GM13977 (cell line): ENCODE measurements at places on chromosomes 2 and 18.

GRCh38 chr2:225994748-225995405, 595.4 kb downstream of the NYAP2 start:
- no peak for DNase-seq

- DNase-seq: peak; percentile 43
Observed at GRCh38 chr2:202965810-202966460, 48.7 kb upstream of the NBEAL1 start.

DNA sequence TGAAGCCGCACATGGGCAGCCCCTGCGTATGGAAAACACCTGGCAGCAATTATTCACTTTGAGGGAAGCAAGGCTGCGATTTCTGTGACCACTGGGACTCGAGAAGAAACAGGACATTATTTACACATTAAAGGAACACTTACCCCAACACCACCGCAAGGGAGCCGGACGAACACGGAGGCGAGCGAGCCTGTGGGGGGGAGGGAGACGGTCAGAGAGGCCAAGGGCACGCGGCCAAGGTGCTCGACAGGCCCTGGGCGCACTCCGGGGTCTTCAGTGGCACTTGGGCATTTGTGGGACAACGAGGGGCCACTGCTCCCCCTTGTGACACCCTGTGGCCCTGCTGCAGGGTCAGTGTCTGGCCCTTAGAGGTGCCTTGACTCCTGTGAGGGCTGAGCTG, 247.0 kb downstream of the TWIST2 start:
- no peak for DNase-seq

GRCh38 chr2:166612214-166612613, 118.2 kb upstream of the SCN7A start:
- DNase-seq: no peak

DNA sequence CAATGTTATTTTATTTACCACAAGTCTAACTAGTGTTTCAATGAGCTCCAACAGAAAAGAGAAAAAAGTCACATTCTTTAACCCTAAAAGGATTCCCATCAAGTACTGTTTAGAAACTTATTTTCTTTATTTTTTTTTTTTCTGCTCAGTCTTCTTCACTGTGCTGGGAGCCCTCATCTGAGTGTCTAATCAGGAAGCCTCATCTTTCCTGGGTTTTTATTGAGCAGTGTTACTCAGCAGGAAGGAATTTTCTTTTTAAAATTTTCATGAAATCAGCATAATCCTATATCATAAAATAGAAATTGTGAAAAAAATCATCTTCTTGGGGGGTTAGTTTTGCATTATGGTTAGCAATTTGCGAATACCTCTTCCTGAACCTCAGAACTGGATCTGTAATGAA, 453.8 kb downstream of the CDH2 start:
- DNase-seq: no peak

- DNase-seq: no peak
Observed at GRCh38 chr18:75395137-75395536, 32.4 kb downstream of the SMIM21 start.

DNA sequence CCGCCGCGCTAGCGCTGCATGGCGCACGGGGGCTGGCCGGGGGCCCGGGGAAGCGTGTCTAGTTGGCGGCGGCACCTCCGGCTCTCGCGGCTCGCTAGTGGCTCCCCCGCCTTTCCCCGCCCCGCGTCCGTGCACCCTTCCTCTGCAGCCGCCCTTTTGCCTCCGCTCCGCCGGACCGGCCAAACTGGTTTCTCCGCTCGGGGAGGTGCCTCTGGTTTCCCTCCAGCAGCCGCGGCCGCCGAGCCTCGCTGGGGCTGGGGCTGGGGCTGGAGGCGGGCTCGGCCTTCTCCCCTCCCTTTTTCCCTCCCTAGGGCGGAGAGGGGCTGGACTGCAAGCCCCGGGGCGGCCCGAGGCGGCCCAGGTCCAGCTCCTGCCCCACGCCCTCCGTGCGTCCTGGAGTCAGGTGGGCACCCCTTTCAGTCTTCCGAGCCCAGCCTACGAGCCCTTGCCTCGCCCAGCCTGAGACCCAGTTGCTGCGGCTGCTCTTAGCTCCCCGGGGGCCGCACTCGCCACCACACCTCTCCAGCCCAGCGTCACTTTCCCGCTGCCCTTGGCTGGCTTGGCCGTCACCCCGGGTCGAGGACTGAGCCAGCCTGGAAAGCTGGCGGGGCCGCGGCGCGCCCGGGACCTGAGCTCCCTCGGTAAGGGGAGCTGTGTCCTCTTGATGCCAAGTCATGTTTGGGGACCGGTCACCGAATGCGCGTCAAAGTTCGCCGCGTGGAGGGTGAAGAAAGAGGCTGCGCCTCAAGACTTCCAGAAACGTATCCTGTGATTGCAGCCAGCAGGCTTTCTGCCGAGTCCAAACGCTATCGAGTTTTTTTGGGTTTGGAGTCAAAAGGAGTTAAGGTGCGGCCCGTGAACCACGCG, at the start of gene ATP8B1:
Gene ATP8B1 (minus strand): TSS at position 213 of the 867 bp plus-strand sequence. CDS start 71,508 bp downstream, outside the sequence.
- peak; percentile 54 for DNase-seq

DNA sequence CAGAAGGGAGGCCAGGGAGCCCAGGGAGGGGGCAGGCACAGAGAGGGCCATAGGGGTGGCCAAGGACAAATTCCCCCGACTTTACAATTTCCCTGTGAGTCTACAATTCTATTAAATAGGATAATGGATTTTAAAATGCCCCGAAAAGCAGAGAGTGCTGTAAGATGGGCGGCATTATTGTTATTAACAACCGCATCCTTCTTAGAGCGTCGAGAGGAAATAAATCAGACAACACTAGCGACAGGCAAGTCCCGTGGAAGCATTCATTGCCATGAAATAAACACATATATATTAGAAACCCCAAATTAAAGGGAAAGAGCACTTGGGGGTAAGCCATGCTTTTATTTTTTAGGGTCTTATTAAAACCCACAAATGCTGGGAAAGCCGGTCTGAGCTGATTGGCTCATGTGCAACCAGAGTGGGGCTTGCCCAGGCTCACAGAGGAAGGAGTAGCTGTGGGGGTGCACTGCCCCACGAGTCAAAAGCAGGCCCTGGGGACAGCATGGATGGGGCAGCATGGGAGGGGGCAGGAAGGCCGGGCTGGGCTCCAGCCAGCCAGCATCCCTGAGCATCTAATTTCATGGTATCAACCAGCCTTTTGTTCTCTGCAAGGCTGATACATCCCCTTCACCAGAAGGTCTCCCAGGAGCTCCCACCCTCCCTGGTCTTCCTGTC, 187.1 kb downstream of the CELF4 start:
- no peak for DNase-seq

- no peak for DNase-seq
Observed at GRCh38 chr18:35303610-35304009, 13.6 kb upstream of the ZSCAN30 start.

- DNase-seq: no peak
Observed at GRCh38 chr2:157838442-157839161, 37.5 kb downstream of the ACVR1 start.

GRCh38 chr2:129761569-129762021, 217.9 kb upstream of the RAB6C start:
- DNase-seq: no peak

GRCh38 chr2:11466307-11467128, 557 bp upstream of the E2F6 start:
- no peak for DNase-seq

- DNase-seq: no peak
Observed at GRCh38 chr2:80545420-80546210, 241.1 kb upstream of the LRRTM1 start.

- DNase-seq: no peak
Observed at GRCh38 chr2:210860276-210860675, 303.9 kb downstream of the CPS1 start.

DNA sequence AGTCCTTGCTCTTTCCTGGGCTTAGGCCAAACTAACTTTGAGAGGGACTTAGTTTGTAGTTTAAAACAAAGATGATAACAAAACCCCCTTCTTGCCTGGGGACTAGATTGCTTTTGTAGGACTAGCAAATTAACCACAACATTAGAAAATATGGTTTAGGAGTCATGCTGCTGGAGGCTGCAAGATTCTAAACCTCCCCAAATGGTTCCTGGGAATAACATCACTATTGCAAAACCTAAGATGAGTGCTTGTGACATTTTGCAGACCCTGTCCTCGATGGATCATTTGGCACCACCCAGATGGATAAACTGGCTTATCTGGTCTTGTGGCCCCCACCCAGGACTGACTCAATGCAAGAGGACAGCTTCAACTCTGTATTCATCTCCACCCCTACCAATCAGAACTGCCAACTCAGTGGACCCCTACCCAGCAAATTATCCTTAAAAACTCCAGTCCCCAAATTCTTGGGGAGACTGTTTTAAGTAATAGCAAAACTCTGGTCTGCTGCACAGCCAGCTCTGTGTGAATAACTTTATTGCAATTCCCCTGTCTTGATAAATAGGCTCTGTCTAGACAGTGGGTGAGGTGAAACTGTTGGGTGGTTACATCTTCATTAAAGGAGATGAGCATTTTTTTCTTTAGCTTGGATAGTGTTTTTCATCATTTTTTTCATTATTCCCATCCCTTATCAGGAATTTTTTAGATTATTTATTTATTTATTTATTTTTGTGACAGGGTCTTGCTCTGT, 58.9 kb downstream of the SPTBN1 start:
- DNase-seq: no peak

GRCh38 chr18:71673498-71673897, 870.6 kb downstream of the CBLN2 start:
- no peak for DNase-seq

- no peak for DNase-seq
Observed at GRCh38 chr2:10369269-10370255, 66.9 kb downstream of the HPCAL1 start.

GRCh38 chr2:3173031-3173430, 204.6 kb downstream of the EIPR1 start:
- DNase-seq: no peak

- no peak for DNase-seq
Observed at GRCh38 chr18:67513280-67513679, 3.2 kb downstream of the DSEL start.

DNA sequence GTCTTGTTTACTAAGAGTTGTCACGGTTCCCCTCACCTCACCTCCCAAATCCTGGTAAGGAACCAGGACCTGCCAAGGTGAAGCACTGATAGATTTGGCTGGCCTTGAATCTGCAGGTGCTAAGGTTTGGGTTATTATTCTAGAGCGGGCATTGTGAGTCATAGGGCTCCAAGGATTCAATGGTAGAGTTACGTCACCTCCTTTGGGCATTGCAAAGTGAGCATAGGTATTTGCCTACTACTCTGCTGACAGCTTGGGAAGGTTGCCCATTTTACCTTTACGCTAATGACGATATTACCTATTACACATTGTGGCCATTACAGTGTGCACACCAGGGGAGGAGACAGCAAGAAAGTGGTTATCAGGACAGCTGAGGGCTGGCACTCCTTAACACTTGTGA, 59.3 kb downstream of the SETBP1 start:
- no peak for DNase-seq

GRCh38 chr18:31438402-31438801, 9.1 kb upstream of the DSG3 start:
- DNase-seq: peak; percentile 20

GRCh38 chr18:49924293-49924983, 111.1 kb upstream of the ACAA2 start:
- no peak for DNase-seq

GRCh38 chr2:31246184-31246852, 12.4 kb downstream of the EHD3 start:
- DNase-seq: no peak
